Tongue (tissue), 3 donors: ENCODE measurements at places on chromosomes 12 and 14.

GRCh38 chr12:30110958-30111586 lies 327.3 kb upstream of the TMTC1 start:
- peak; percentile 79 for DNase-seq

GRCh38 chr12:48023386-48023785 lies 19.1 kb upstream of the COL2A1 start:
- peak; percentile 56 for DNase-seq

GRCh38 chr12:28340261-28341045 lies 150.2 kb downstream of the CCDC91 start:
- DNase-seq: no peak

DNA sequence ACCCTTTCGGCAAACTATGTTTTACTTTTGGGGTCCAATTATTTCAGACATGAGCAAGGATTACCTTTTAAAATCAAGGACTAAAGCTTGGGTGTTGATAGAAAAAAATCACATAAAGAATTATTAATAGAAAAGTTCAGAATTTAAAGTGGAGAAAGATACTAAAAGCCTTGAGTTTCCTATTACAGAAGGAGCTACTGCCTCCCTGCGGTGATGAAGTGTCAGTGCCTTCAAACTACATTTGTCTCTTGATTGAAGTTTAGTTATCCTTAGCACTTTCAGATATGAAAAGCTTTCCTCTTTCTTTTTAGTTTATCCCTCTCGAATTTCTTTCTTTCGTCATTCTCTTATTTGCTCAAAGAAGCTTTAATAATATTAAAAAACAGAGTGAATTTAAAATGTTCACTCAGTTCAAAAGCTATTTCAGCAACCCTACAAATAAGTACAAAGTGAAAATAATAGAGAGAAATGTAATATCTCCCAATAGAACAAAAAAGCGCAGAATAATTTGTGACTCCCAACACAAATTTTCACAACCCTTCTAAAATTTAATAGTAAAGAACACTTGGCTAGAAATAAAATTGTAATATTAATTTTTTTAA lies 87.6 kb downstream of the SEC23A start:
- peak; percentile 74 for DNase-seq

DNA sequence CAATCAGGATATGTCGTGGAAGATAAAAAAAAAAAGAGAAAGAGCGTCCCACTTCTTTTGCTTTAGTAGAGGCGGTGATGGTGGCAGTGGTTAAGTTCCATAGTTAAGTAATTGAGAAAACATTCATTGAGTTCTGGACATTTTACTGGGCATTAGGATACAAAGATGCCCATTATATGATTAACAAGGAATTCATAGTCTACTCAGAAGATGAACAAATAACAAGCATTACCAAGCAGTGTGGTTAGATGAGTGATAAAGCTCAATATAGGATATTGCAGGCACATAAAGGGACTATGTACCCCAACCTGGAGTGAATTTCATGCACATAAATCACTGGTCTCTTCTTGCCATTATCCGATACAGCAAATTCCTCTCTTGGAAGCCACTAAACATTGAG lies 53.7 kb downstream of the ALG10B start:
- no peak for DNase-seq

DNA sequence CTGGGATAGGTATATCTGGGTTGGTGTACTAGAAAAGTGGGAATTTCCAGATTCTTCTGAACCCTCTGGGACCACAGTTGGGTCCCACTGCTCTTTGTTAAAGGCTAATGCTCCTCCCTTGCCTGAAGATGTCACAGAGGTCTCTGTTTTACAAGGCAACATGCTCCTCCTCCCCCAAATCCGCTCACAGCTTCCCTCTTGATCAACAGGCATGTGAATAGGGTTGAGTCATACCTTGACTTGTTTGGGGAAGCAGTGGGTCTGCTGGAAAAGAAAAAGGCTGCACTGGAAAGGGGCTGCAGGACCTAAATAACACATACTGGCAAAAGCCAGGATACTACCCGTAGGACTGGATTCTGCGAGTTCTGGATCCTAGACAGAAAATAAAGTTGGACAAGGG lies 165.4 kb upstream of the TMEM260 start:
- no peak for DNase-seq

DNA sequence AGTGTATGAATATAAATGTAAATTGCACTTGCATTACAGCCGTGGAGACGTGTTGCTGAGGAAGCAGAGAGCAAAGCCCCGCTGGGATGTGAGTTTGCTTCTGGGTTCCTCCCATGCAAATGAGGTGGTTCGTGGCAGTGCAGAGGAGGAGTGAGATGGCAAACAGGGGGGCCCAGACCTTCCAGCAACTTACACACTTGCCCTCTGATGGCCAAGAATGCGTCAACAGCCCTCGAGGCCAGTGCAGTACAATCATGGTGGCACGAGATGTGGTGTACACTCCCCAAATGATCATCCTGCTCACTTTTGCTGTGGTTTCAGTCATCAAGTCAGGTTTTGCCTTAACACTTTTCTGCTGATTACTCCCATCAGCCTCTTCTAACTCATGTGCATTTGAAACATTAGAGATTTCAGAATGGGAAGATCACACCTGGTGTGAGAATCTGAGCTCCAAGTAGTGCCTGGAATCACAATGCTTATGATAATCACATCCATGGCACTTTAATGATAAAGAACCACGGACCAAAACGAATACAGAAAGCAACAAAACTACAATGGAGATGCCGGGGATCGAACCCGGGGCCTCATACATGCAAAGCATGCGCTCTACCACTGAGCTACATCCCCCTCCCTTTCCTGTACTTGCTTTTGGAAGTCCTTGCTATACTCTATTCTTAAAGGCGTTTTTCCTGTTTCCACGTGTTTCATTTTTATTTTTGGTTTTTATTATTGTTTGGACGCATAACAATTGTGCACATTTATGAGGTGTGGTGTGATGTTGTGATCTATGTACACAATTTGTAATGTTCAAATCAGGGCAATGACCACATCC lies 7.0 kb upstream of the UBC start:
- peak; percentile 89 for DNase-seq

DNA sequence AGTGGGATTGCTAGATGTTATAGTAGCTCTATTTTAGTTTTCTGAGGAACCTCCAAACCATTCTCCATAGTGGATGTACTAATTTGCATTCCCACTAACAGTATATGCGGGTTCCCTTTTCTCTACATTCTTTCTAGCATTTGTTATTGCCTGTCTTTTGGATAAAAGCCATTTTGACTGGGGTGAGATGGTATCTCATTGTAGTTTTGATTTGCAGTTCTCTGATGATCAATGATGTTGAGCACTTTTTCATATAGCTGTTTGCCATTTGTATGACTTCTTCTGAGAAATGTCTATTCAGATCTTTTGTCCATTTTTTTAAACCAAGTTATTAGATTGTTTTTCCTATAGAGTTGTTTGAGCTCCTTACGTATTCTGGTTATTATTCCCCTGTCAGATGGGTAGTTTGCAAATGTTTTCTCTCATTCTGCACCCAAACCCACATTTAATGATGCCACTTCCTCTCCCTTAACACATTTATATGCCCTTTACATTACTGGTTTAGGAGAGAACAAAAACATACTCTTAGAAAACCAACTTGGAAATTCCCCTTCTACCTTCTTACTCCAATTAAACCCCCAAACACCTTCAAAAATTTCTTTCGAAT lies 48.2 kb downstream of the NELL2 start:
- no peak for DNase-seq

DNA sequence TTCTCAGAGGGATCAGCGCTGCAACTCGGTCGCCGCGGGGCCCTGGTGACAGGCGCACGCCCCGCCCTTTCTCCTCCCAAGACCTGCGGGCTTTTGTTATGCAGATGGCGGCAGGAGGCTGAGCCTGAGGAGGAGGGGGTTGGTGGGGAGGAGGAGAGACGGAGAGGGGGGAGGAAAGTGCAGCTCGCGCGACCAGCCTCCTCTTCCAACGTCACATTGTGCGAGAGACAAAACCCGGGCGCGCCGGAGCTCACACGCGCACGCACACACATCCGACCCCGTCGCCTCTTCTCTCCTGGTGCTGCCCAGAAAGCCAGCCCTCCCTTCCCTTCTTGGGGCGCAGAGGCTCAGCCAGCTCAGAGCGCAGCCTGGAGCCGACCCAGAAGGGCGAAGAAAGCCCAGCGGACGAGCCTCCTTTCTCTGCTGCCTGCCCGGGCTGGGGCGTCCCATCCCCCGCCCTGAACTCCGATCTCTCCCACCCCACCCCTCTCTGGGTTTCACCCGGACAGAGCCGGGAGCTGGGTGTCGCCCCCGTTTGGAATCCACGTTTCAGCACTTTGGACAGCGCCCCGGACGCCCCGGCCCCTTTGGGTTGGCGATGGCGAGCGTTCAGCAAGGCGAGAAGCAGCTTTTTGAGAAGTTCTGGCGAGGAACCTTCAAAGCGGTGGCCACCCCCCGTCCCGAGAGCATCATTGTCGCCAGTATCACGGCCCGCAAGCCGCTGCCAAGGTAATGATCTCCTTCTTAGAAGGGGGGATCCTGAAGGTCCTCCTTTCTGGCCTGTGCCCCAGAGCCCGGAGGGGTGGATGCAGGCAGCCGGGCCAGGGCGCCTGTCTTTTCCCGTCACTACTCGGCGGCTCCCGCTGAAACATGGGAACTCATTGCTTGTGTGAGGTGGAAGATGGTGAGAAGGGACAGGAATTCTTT lies at the start of gene SRRM4:
SRRM4 (plus strand) TSS at position 257 of the 927 bp plus-strand sequence; CDS start at position 599, 342 bp downstream.
- peak; percentile 86 for DNase-seq

GRCh38 chr12:124940143-124940392 lies 25.6 kb upstream of the UBC start:
- DNase-seq: no peak

- DNase-seq: no peak
Measured at GRCh38 chr14:105138021-105138541, 30.5 kb downstream of the JAG2 start.

DNA sequence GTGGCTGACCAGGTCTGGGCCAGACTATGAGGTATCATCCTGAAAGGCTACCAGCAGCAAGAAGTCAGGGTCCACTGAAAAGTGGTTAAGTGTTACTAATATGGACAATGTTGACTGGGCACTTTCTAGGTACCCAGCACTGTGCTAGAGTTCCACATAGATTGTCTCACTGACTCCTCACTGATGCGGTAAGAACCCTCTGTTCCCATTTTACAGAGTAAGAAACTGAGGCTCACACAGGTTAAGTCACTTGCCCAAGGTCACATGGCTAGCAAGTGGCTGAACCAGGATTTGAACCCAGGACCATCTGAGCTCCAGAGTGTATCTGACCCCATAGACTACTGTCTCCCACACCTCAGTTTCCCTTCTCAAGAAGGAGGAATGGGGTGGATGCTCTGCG lies 4.6 kb upstream of the CCDC85C start:
- no peak for DNase-seq

GRCh38 chr12:132310181-132311040 lies 19.0 kb downstream of the GALNT9 start:
- no peak for DNase-seq

DNA sequence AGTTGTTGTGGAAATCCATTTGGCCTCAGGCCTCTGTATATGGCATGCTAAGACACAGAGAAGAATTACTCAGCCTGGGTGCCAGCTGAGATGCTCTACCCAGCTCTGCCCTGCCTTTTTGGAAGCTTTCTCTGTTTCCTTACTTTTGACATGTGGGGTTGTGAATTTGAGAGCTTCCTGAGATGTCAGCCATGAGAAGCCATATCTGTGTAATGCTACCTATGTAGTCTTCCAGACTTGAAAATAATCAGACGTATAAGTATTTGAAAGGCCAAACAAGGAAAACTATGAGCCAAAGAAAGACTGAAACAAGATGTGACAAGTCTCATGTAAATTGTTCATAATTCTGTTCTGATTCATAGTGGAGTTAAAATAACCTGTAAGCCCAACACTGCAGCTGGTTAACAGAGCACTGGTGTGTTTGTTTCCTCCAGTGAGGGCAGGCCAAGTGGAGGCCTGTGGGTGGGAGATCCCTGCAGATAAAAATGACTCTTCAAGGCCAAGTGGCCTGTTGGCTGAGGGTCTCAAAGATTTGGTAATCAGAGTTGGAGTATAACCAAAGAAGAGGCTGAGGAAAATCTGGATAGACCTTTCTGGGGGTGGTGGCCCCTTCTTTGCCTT lies 94.0 kb downstream of the TMX1 start:
- DNase-seq: peak; percentile 38

- no peak for DNase-seq
Measured at GRCh38 chr14:52640137-52640536, 55.2 kb downstream of the ERO1A start.

DNA sequence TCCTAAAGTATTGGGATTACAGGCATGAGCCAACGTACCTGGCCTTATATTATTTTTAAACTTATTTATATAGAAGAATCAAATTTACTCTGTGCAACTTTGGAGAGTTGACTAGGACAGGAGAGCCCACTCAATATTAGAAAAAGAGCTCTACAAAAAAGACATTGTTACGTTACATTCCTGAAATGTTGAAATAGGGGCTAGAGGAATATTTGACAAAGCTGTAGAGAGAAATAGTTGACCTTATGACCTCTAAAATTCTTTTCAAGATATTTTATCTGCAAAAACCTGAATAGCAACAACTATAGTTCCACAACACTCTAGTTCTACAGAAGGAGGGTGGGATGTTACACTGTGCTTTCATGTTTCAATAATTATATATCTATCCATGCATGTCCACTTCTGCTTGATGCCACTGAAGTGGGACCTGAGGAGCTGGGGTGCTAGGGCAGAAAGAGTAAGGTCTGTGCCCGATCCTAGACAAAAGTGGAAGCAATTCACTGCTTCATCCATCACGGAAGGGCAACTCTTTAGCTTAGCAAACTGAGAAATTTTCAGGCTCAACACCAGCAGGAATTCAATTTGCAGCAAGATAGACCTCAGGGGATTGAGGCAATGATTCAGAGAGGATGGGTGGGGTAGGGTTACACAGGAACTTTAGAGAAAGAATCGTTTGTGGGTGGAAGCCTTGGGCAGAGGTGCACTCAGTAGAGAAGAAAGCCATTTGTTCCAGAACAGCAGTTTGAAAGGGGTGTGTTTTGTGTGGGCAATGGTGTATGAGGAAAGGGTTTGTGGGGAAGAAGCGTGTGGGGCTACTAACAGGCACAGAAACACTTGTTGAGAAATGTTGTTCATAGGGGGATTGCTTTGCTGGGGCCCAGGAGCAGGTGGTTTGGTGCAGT lies 16.0 kb upstream of the RNASE10 start:
- no peak for DNase-seq

- no peak for DNase-seq
Measured at GRCh38 chr12:124352257-124352656, 57.4 kb downstream of the RFLNA start.

GRCh38 chr12:123532808-123533649 lies 490 bp downstream of the RILPL1 start:
- DNase-seq: peak; percentile 58

DNA sequence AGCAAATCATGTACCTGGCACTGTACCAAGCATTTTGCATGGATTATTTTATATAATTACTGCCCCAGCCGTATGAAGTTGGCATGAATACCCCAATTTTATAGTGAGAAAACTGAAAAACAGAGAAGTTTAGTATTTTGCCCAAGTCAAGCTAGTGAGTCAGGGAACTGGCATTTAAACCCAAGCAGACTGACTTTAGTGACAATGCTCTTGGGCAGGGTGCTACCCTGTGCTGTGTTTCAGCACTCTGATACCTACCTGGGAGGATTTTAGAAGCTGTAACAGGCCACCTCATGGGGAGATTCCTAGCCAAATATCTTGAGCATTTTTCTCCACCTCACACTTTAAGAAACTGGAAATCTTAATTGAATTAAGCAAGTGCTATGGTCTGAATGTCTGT lies 98.1 kb upstream of the MAX start:
- peak; percentile 47 for DNase-seq

GRCh38 chr14:74267588-74267987 lies 28.3 kb downstream of the VSX2 start:
- no peak for DNase-seq

- DNase-seq: no peak
Measured at GRCh38 chr14:91084516-91084915, 24.1 kb upstream of the RPS6KA5 start.

- DNase-seq: no peak
Measured at GRCh38 chr14:78593949-78594348, 423.8 kb downstream of the NRXN3 start.
